Fibroblast of villous mesenchyme (primary cell): ENCODE measurements at places on chromosomes 1 and 21.

GRCh38 chr1:95953015-95953414 is 719.0 kb downstream of the RWDD3 start:
- DNase-seq: no peak

GRCh38 chr1:203325026-203325417 is 19.7 kb downstream of the BTG2 start:
- DNase-seq: no peak

DNA sequence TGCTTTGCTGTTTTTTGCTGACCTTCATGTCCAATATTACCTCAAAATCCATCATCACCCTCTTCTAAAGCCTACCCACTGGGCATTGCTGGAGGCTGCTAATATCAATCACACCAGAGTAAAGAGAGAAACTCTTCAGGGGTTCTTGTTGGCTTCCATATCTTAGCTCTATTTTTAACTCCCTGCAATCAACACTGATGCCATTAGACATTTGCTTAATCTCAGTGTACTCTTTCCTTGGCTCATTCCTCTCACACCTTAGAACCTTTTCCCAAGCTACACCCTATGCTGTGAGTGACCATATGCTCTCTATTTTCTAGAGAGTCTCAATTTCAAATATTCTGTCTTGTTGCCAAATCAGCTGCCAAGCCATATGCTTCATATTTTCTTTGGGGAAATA is 40.6 kb upstream of the RABGAP1L start:
- DNase-seq: no peak

- DNase-seq: no peak
Observed at GRCh38 chr1:173134800-173135199, 72.3 kb downstream of the TNFSF4 start.

DNA sequence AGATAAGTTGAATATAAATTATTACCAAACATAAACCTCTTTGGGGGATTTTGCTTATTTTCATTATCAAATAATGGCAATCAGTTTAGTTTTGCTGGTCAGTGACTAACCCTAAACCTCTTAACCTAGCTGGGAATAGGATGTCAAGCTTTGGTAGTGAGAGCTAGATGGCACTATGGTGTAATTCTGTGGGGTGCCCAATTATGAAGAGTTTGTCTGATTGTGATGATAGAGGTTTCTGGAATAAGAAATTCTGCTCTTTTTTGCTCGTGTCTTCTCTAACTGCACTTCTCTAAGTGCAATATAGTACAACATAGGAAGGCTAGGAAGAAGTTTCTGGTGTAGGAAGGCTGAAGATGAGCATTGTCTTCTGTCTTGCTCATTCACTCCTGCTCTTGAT is 59.8 kb downstream of the XCL1 start:
- no peak for DNase-seq

DNA sequence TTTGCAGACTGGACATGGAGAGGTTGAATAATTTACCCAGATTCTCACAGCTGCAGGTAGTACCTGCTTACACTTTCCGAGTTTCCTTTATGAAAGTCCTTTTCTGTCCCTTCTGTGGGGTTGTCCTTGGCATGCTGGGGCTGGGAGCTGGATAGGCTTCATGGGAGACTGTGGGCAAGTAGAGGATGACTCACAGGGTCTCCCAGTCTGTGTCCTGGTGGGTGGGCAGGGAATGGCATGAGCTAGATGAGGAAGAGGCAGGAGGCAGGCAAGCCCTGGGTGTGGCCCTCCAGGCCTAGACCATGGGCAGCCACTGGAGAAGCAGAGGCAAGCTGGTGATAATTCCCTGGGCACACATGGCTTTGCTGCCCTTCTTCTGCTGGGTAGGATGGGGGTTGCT is 80.6 kb downstream of the NAV1 start:
- no peak for DNase-seq

- peak; percentile 36 for DNase-seq
Observed at GRCh38 chr1:93447481-93448291, at the start of gene FNBP1L. Gene FNBP1L (plus strand): TSS chr1:93448118. CDS start chr1:93448282, 164 bp downstream.

DNA sequence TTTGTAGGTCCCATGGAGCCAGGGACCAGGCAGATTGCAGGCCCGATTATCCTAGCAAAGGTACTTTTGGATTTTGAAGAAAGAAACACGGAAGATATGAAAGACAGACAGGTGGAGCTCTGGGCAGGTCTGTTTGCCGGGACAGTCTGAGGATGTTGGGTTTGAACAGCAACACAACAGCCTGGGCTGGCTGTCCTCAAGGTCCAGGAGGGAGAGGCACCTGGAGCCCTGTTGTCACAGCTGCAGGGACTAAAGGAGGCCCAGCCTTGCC is 14.6 kb downstream of the H6PD start:
- DNase-seq: no peak

DNA sequence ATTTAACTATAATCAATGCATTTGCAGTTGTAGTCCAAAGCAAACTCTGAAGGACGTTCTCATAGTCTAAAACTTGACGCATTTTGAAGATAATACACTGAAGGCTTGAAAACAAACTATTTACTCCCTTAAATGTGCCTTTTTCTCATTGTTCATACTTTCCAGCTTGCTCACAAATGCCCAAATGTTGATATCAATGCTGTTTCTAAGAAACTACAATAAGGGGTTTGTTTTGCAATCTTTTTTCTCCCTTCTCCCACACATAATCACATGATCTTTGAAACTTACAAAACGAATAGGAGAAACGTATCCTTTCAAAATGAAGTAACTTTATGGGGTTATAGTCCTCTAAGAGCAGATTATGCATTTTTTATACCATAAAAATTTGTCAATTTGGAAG is 508.7 kb downstream of the DPYD start:
- DNase-seq: peak; percentile 38

DNA sequence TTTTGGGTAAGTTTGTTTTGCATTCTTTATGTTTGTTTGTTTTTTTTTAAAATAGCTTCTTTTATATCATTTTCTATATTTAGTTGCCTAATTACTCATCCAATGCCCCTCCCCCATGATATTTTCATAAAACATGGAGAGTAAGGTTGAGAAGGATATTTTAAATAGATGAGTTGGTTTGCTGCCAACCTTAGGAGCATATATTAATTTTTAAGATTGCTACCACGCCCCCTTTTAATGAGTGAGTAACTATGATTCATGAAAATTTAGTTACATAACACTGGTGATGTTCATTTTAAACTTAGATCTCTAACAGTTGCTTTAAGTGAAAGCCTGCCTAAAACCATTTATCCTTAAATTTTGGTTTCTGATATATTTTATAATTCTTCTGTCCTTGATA is 18.7 kb downstream of the TMEM50A start:
- DNase-seq: peak; percentile 58

- no peak for DNase-seq
Observed at GRCh38 chr1:22935433-22935832, 37.2 kb downstream of the LACTBL1 start.

DNA sequence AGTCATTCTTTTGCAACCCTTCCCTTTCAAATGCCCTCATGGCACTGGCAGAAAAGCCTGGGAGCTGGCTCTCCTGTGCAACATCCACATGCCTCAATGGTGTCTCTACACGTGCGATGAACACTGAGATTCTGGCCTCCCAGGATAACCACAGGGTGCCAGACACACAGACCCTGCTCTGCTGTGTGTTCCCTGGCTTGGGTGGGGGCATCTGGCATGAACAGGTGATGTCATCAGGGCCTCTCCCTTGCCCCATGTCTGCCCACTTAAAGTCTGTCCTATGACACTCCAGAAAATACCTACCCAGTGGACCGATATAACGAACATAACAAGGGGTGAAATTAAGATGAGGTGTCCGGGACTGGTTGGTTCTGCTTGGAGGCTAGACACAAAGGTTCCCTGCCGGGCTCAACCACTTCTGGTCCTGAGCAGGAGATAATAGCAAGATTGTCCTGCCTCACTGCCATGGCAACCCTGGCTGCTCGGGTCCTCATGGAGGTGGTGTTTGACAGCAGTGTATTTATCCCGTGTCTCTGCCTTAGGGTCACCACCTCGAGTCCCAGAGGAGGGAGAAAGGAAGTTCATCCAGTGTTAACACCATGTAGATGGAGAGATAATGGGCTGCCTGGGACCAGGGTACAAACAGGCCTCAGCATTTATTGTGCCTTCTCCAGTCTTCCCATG is 19.3 kb downstream of the INSRR start:
- DNase-seq: no peak

- DNase-seq: no peak
Observed at GRCh38 chr1:233897325-233898162, 6.9 kb upstream of the SLC35F3 start.

GRCh38 chr21:38499296-38499695 is 1.0 kb upstream of the ERG start:
- no peak for DNase-seq

- DNase-seq: no peak
Observed at GRCh38 chr1:34470401-34470800, 284.4 kb upstream of the GJB5 start.

GRCh38 chr1:193540511-193540910 is 354.1 kb upstream of the B3GALT2 start:
- DNase-seq: no peak

DNA sequence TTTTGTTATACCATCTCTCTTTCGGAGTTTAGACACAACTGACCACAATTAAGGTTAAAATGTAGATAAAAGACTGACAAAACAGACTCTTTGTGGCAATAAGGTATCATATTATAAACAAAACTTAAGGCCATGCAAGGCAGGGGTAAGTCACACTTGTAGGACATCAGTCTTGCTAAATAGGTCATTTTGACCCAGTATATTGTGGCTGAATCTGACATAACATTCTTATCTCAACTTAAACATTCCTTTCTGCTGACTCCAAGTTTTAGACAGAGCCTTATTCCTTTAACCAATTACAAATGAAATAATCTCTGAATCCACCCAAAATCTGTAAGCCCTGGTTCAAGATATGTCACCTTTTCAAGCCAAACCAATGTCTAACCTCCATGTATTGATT is 733.4 kb upstream of the B3GALT2 start:
- DNase-seq: no peak

DNA sequence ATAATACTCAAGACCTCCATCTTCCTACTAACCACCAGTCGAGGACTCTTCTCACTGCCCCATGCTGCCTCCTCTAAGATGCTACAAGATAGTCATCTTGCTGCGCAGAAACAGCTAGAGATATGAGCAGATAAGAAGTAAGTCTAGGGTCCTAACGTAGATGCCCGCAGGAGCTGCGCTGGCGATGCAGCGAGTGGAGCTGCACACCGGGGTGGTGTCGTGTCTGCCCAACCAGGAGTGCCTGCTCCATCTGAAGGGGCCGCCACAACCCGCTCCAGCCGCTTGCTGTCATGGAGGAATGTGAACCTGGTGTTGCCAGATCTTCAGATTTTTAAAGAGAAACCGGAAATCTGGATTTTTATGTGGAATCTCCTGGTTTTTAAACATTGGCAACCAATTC is 175.1 kb downstream of the VPS13D start:
- DNase-seq: no peak

- DNase-seq: no peak
Observed at GRCh38 chr1:205244384-205244783, 16.6 kb downstream of the TMCC2 start.

DNA sequence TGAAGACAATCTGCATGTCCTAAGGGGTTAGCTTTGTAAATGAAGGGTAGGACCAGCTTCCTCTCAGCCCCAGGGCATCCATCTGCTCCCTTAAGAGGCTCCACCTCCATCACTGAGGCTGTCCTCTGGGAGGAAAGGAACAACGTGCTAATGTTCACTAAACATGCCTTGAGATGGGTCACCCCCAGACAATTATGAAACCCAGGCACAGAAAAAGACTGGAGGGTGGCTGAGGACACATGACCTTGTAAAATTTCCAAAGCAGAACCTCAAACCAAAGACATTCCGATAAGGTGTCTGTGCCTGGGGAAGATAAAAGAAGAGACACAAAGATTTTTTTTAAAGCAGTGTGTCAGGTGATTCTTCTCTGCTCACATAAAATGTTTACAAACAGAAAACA is 37.6 kb upstream of the ZNF124 start:
- DNase-seq: peak; percentile 48

DNA sequence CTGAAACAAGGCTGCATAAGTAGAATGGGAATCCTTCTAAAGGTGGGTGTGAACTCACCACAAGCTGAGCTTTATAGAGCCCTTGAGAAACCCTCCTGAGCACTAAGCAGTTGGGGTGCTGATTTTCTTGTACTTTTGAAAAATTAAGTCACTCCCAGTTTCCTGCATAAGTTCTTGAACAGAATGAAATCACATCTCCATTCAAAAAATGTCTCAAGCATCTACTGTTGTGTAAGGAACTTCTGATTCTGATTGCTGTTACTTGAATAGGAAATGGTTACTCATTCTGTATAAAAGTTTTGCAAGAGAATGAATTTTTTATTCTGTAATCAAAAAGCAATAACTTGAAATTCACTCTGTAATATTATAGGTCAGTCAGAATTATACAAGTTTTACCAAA is 50.8 kb upstream of the WNT2B start:
- DNase-seq: no peak

DNA sequence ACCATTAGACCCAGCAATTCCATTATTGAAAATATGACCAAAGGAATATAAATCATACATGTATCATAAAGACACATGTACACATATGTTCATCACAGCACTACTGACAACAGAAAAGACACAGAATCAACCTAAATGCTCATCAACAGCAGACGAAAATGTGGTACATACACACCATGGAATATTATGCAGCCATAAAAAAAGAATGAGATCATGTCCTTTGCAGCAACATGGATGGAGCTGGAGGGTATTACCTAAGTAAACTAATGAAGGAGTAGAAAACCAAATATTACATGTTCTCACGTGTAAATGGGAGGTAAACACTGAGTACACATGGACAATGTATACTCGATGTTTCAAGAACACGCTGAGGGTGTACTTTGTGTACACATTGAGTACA is 15.9 kb downstream of the AKT3 start:
- DNase-seq: no peak

- peak; percentile 51 for DNase-seq
Observed at GRCh38 chr1:22255341-22256212, 112.7 kb upstream of the WNT4 start.

DNA sequence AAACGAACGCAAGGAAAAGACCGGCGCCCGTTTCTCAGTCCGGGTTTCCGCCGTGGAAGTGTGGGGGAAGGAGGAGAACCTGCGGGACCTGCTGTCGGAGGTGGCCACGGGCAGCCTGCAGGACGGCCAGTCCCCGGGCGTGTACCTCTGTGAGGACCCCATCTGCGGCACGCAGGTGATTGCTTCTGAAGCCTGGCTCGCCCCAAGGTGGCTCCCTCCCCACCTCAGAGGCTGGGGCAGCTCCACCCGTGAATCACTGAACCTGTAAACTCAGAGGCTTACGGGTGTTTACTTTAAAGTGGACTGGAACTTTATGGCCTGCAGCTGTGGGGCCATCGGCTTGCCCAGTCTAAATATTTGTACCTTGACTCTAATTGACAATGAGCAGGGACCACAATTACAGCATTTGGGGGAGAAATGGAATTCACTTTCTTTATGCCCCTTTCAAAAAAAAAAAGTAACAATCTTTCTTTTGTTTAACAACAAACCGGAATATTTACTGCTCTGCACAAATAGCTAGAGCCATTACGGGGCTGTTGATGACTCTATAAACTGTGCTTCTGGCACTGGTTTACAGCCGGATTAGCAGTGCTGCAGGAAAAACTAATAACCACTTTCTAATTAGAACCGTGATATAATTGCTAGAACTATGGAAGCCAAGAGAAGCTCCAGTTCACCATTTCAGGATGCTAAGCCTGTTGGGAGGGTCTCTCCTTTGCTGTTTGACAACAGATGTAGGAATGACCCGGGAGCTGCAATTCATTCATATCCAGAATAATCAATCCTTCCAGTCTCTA is 454.8 kb downstream of the KIF26B start:
- peak; percentile 44 for DNase-seq
